ENCODE measurements at places on chromosomes 13 and 19.

- DNase-seq: no peak
These were observed 764.4 kb downstream of the LIG4 start for GRCh38 chr13:107450931-107451330.

- DNase-seq: no peak
These were observed 420.3 kb upstream of the PCDH9 start for GRCh38 chr13:67650471-67650870.

GRCh38 chr13:50162001-50162400, 146.8 kb downstream of the KCNRG start:
- no peak for DNase-seq

DNA sequence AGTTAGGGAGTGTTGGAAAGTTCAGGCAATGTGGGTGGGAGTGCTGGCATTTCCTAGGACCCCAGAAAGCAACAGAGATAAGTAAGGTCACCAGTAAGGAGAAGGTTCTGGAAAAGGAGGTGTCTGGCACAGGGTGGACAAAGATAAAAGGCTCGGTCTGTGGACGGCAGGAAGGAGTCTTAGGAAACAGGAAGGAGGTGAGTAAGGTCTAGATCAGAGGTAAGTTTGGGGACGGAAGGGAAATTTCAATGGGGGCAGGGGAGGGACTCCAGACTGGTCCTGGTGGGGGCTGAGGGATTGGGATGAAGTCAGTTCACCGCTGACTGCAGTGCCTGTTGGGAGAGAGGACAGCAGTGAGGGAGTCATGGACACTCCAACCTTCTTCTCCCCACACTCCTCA, 7.8 kb upstream of the OPA3 start:
- no peak for DNase-seq

Measured in iPS DF 6.9 (cell line).